ENCODE measurements at places on chromosomes 5 and 9.

DNA sequence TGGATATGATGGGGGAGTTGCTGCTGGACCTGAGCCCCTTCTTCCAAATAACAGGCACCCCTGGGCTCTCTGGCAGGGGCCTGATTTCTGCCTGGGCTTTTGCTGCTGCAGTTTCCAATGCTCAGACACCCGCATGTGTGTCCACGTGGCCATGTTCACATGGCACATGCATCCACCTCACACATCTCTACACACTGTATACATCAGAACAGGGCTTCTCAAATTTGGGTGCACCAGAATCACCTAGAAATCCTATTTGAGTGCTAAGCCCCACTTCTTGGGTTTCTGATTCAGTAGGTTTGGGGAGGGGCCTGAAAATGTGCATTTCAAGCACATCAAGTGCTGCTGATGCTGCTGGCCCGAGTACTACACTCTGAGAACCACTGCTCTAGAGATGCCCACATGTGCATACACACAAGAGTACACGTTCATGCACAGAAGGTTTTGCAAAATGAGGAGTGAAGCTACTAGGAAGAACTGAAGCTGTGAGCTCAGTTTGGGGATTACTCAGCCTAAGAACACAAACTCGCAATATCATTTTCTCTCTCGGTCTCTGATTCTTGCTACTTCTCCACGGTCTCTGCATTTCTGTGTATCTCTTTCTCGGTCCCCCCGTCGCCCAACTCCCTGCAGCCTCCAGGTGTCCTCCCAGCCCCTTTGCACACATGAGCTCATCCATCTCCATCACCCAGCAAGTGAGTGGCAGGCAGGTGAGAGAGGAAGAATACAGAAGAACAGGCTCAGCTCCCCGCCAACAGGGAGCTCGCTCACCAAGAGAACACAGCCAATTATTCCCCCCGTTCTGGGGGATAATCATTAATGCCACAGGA lies 97.0 kb downstream of the PCDH1 start:
- DNase-seq = no peak

- no peak for DNase-seq
Measured at GRCh38 chr9:69554945-69555344, 117.2 kb downstream of the APBA1 start.

DNA sequence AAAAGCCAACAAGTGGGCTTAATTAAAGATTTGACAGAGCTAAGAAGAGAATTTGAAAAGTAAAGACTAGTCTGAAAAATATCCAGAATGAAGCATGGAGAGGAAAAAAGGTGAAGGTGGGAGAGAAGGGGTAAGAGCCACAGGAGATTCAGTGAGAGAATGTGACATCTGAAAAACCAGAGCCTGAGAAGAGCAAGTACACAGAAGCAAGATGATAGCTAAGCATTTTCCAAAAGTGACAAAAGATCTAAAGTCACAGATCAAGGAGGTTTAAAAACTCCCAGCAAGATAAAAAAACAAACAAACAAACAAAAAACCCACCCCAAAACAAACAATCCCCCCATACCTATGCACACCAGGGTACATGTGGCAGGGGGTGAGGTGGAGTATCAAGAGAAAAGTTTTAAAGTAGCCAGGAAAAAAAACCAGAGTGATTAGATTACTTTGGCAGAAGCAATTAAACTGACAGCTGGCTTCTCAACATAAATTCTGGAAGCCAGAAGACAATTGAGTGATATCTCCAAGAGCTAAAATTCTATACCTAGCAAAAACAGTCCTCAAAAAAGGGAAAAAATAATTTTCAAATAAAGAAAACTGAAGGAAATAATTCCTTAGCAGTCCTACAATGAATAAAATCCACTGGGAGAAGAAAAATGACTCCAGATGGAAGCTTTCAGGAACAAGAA lies 111.4 kb downstream of the RAPGEF6 start:
- DNase-seq = no peak

- DNase-seq = no peak
Measured at GRCh38 chr9:110451726-110452125, 114.1 kb upstream of the TXNDC8 start.

GRCh38 chr5:158614951-158615350 lies 484.8 kb downstream of the EBF1 start:
- DNase-seq = no peak
